ENCODE measurements at places on chromosomes 16 and 17. TPM values are rescaled to one million over a fixed set of nuclear protein-coding genes. Genes with fewer than 3 reads are reported as not detected.

Gene SLFN14
- not detected for total RNA-seq

Gene ENPP7
- total RNA-seq: not detected

Gene ZDHHC1
- total RNA-seq: 7.6 TPM

Gene NLRC5
- 8.0 TPM for total RNA-seq

Gene PITPNM3
- 30.6 TPM for total RNA-seq

Gene ACE
- 0.30 TPM for total RNA-seq

Gene GFER
- 34.6 TPM for total RNA-seq

Gene TBC1D3B
- total RNA-seq: 12.5 TPM

Gene MT1A
- not detected for total RNA-seq

Gene COIL
- total RNA-seq: 15.4 TPM

Gene TMC7
- total RNA-seq: 4.1 TPM

Gene SNX11
- 21.7 TPM for total RNA-seq

Gene CDRT15L2
- total RNA-seq: not detected

Gene HBQ1
- not detected for total RNA-seq

Gene TNS4
- 522 TPM for total RNA-seq

Gene TP53TG3
- total RNA-seq: not detected

Gene CMTM2
- not detected for total RNA-seq

Gene VMO1
- 0.77 TPM for total RNA-seq

Gene KRT9
- 0.21 TPM for total RNA-seq

Gene HYDIN
- total RNA-seq: not detected
